ENCODE measurements at places on chromosomes 13 and 19. TPM values are rescaled to one million over a fixed set of nuclear protein-coding genes. Genes with fewer than 3 reads are reported as not detected.

Gene UBE2L5
- not detected for total RNA-seq

Gene KIR2DL3
- not detected for total RNA-seq

Gene ZNF541
- not detected for total RNA-seq

Gene GIPR
- 4.8 TPM for total RNA-seq

Gene STOML3
- not detected for total RNA-seq

Data from PC-3 (cell line).